ENCODE measurements at places on chromosomes 5 and 9.
A peak's percentile ranks its signal among the peaks of the same experiment; 100 is the strongest.

DNA sequence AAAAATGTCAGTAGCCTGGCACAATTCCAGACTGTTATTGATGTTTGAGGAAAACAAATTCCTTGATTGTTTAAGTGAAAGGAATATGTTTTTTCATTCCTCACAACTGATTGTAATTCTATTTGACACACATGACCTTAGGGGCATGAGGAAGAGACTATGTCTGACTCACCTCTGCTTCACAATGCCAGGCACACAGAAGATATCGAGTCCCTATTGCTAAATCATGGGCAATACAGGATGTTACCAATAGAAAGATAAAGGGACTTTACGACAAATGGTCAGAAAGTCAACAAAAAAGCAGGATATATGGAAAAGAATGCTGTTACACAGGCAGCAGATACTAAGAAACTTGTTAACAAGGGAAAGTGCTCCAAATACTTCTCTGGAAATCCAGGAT lies 1903.5 kb downstream of the EFNA5 start:
- no peak for DNase-seq

DNA sequence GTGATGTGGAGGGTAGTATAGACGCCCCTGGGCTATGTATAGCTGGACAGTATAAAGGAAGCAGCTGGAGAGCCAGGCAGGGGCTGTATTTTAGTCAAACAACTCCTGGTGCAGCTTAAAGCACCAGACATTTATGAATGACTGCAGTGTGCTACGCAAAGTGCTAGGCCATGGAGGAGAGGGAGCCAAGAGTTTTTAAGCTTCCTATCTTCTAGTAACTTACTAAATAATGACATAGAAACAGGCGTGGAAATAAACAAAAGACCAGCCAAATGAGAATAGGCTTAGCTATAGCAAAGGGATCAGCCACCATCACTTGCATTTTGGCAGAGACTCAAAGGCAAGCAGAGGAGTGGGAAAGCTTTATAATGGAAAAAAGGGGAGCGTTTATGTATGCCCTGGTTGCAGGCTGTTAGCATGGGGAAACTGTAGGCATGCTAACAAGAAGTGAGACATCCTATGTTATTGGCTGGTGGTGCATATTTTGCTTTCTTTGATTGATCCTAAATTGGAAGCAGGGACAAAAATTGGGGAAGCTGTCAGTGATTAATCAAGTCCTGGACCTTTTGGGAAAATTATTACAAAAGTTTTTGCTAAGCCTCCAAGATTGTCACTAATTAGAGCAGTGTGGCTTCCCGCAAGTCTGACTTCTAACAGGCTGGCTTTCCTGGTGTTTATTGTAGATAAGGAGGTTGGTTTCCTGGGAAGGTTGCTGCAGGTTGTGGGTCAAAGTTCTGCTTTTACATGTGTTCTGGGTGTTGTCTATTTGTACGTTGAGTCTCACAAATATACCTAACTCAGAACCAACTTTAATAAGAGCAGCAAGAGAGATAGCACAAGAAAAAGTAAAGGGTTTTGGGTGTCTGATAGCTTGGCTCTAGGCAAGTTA lies 46.6 kb downstream of the RAB3C start:
- DNase-seq, result no peak

DNA sequence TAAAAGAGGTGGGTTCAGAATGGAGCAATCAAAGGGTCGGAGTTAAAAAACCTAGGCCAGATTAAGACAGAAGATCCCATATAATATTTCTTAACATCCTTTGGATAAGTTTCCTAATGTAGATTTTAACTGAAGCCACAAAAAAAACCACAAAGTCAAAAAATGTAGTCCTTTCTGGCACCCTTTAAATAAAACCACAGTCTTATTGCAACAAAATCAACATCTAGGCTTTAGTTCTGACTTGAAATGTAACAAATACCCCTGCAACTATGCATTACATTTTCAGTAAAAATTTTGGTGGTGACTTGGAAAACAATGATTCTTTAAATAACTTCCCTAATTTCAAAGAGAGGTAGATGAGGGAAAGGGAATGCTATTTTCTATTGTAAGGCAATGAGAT lies 109.2 kb downstream of the PSAT1 start:
- peak; percentile 39 for DNase-seq

- DNase-seq, result no peak
Measured at GRCh38 chr9:30519756-30520155, 1864.7 kb upstream of the ACO1 start.

- peak; percentile 51 for DNase-seq
Measured at GRCh38 chr5:59615272-59615671, 278.3 kb downstream of the PDE4D start.

DNA sequence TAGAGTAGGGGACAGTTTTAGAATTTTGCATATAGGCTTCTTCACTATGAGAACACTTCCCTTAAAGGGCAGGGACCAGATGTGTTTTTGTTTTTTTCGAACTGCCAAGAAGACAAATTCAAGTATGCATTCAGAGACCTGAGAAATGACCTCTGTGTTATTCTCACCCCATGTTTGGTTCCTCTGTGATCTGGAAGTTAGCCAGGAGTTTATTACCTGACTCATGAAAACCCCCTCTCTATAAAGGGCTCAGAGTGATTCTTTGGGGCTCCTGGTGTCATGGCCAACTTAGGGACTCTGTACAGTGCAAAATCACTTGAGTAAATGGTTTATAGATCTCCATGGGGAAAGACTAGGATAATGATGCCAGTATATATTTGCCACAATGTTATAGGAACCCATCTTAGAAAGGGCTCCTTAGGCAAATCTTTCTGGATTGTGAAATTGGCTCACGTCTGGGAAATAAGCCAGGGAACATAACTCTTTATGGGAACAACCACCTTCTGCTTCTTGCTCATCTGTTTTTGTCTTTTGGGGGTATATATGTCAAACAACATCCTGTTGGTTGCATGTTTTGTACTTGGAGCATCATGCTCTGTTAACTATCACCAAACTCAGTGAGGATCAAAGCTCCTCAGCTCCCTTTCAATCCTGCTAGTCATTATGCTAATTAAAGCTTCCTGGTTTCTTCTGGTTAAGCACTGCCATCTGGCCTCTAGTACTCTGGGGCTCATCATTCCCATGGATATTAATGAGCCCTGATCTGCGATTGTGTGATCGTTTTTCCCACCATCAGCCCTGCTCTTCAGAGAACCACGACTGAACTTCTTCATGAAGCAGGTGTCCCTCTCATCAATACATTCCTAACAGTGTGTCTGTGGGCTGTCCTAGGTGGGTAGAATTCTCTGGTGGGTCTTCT lies 173.4 kb upstream of the CDH12 start:
- DNase-seq, result no peak

DNA sequence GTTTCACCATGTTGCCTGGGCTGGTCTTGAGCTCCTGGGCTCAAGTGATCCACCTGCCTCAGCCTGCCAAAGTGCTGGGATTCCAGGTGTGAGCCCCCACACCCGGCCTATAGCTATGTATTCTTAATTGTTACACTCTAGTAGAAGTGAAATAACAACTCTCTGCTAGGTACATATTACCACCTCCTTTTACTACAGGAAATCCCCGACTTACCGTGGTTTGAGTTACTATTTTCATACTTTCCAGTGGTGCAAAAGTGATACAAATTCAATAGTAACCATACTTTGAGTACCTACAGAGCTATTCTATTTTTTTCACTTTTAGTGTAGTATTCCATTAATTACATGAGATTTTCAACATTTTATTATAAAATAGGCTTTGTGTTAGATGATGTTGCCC lies 719 bp downstream of the ARL14EPL start:
- no peak for DNase-seq

DNA sequence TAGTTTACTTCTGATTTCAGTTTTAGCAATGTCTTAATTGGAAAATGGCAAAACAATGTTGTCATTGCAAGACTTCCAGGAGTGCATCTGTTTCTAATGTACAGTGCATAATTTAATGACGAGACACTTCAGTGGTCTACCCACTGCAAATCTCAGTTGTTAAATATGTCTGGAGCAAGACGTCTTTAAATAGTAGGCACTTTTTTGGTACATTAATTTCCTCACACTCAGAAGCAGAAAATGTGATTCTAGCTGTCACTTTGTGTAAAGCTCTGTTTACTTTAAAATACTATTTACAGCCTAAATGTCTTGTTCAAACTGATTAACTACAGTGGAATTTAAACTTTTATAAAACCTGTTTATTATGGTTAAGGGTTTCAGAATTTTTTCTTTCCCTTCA lies 815.5 kb downstream of the TLE1 start:
- DNase-seq, result peak; percentile 58

DNA sequence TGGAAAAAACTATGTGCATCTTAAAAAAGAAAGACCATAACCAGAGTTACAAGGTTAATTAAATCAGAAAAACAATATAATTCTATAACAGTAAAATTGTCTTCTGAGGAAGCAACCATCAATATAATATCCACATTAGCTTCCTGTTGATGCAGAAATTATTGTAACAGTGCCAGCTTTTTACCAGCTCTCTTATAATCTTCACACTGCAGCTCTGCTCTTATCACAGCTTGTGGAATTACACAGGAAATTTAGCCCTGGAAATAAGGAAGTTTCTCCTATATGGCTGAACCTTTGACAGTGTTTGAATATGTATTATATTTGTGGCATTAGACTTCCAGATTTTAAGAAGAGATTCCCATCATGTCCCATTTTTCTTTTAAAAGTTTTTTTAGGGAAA lies 49.1 kb upstream of the TEK start:
- no peak for DNase-seq

DNA sequence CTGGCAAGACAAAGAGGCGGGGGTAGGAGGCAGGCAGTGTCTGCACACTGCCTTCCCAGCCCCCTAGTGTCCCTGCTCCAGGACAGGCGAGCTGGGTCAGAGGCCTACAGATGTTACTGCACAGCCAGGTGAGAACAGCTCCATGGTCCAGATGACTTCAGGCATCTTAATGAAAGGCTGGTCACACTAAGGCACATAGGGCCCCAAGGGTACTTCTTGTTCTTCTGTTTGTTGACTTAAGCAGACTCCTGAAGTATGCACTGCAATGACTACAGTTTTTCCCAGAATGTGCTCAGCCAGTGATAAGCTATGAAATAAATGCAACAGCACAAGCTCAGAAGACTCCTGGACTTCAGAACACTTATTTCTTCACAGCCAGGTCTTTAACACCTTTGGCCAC lies 27.4 kb downstream of the ATPSCKMT start:
- DNase-seq, result peak; percentile 56

DNA sequence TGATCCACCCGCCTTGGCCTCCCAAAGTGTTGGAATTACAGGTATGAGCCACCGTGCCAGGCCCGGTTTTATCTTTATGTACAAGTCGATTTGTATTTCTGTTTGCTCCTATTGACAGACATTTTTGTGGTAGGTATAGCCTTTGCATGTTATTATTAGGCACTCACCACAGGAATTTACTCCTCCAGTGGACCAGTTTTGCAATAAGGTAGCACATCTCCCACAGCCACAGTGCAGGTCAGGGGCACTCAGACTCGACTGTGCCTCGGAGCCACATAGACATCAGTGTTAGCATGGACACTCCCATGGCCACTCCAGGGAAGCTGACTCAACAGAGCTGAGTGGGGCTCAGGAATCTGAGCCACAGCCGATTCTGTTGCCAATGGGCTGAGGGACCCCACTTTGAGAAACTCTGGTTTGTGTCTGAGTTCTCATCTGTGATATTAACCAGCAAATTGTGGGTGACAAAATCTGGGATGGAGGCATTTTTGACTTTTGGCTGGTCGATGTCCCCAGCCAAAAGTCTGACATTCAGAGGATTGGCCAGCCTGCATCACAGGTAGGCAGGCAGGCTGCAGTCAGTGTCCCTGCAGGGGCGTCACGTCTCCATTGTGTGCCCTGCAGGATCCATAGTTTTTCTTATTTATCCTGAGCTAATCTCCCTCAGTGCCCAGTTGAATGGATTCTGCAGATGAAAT lies 15.0 kb upstream of the SHB start:
- DNase-seq, result peak; percentile 33

GRCh38 chr5:62312036-62312435 lies 6.0 kb downstream of the KIF2A start:
- peak; percentile 28 for DNase-seq

- DNase-seq, result peak; percentile 73
Measured at GRCh38 chr5:8842971-8843551, 702.8 kb downstream of the SEMA5A start.

- DNase-seq, result peak; percentile 95
Measured at GRCh38 chr9:124079176-124079925, 67.8 kb downstream of the LHX2 start.
